T-helper 2 cell treated with Interferon-gamma antibody and Interleukin-4, amounts not matched to agents 100 ng/mL and 5 ng/mL, for 36 hours (primary cell): ENCODE measurements at places on chromosomes 1 and 21. TPM values are rescaled to one million over a fixed set of nuclear protein-coding genes. Genes with fewer than 3 reads are reported as not detected.

Gene REN
- not detected in 2 replicates for total RNA-seq

Gene ECE1
- 53.5 and 54.7 TPM in 2 replicates for total RNA-seq

Gene TEX50
- not detected in 2 replicates for total RNA-seq

Gene PPFIA4
- 5.0 and 5.6 TPM in 2 replicates for total RNA-seq

Gene PARP1
- total RNA-seq: 184 and 189 TPM in 2 replicates
